ENCODE measurements at places on chromosomes 3 and 15.
A peak's percentile ranks its signal among the peaks of the same experiment; 100 is the strongest.

GRCh38 chr3:45654397-45654944 lies 34.7 kb upstream of the SACM1L start:
- no peaks in the 10 kb centered on the region for H3K27me3 ChIP-seq
- peak overlapping the region; percentile 80 for H3K27ac ChIP-seq
- peaks cover 47% of the 10 kb centered on the region for H3K4me1 ChIP-seq
- no peak for DNase-seq
- no peaks in the 10 kb centered on the region for H3K36me3 ChIP-seq
- peak overlapping the region; percentile 41 for H3K4me3 ChIP-seq

DNA sequence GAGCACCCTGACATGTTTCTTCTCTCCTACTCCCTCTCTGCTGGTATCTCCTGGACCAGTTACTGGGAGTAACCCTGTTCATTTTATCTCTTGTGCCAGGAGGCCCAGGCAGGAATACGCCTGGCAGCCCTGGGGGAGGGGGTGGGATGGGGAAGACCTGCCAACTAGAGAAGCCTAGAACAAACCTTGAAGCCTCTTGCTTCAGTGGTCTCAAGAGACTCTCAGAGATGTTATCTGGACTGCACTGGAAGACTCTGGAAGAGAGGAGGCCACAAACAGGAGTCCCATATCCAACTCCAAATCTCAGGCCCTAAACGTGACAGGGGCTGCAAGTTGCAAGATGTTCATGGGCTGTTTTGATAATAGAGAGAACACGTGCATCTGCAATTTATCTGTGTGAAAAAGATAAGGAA lies at the start of gene EPB42:
Gene EPB42, minus strand, starts transcription at position 28 of the 413 bp plus-strand sequence. CDS start 193 bp downstream, outside the sequence.
- H3K4me3 ChIP-seq: no peak within 1 kb of the TSS
- DNase-seq: no peak
- H3K36me3 ChIP-seq: no peaks in the 10 kb centered on the region
- no peak within 1 kb of the TSS for H3K27ac ChIP-seq

- no peak for DNase-seq
- H3K4me3 ChIP-seq: no peak overlapping the region
- H3K27ac ChIP-seq: no peak overlapping the region
- no peaks in the 10 kb centered on the region for H3K27me3 ChIP-seq
These were observed 496.1 kb upstream of the CCDC54 start for GRCh38 chr3:106881186-106881585.

GRCh38 chr3:112116748-112117186 lies 16.3 kb downstream of the GCSAM start:
- H3K4me1 ChIP-seq: no peaks in the 10 kb centered on the region
- no peaks in the 10 kb centered on the region for H3K27me3 ChIP-seq
- H3K4me3 ChIP-seq: no peak overlapping the region
- no peak for DNase-seq
- no peaks in the 10 kb centered on the region for H3K36me3 ChIP-seq
- no peak overlapping the region for H3K27ac ChIP-seq

- no peaks in the 10 kb centered on the region for H3K4me1 ChIP-seq
- no peaks in the 10 kb centered on the region for H3K36me3 ChIP-seq
- H3K4me3 ChIP-seq: no peak overlapping the region
- no peak overlapping the region for H3K27ac ChIP-seq
These were observed 225.9 kb downstream of the IGSF11 start for GRCh38 chr3:118808723-118809122.

- no peak for DNase-seq
- no peaks in the 10 kb centered on the region for H3K4me1 ChIP-seq
- H3K4me3 ChIP-seq: no peak overlapping the region
- H3K27me3 ChIP-seq: no peaks in the 10 kb centered on the region
These were observed 23.2 kb downstream of the CFAP92 start for GRCh38 chr3:128970740-128971047.

GRCh38 chr15:70048578-70049514 lies 48.9 kb downstream of the TLE3 start:
- no peak overlapping the region for H3K27ac ChIP-seq
- peaks cover 42% of the 10 kb centered on the region for H3K36me3 ChIP-seq
- no peak for DNase-seq
- no peaks in the 10 kb centered on the region for H3K4me1 ChIP-seq
- H3K27me3 ChIP-seq: no peaks in the 10 kb centered on the region

GRCh38 chr3:50525191-50525910 lies 21.9 kb upstream of the CACNA2D2 start:
- H3K27ac ChIP-seq: no peak overlapping the region
- DNase-seq: no peak
- no peaks in the 10 kb centered on the region for H3K36me3 ChIP-seq
- H3K4me3 ChIP-seq: no peak overlapping the region
- no peaks in the 10 kb centered on the region for H3K27me3 ChIP-seq

DNA sequence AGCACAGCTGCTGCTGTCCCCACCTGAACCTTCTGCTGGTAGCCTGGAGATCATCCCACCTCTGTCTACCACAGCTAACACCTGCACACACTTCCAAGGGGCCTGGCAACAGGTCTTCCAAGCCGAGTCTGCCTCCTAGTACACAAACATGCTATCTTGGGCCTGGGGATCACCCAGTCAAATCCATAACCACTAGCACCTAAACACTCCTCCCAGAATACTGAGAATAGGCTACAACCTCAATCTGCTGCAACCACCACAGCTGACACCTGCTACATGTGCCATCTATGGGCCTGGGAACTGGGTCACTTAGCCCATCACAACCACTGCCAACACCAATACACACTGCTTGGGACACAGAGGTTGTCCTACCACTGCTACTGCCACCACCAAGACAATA lies 362.8 kb upstream of the ARPP21 start:
- no peaks in the 10 kb centered on the region for H3K27me3 ChIP-seq
- no peaks in the 10 kb centered on the region for H3K4me1 ChIP-seq
- no peak overlapping the region for H3K27ac ChIP-seq
- no peak overlapping the region for H3K4me3 ChIP-seq
- H3K36me3 ChIP-seq: no peaks in the 10 kb centered on the region

DNA sequence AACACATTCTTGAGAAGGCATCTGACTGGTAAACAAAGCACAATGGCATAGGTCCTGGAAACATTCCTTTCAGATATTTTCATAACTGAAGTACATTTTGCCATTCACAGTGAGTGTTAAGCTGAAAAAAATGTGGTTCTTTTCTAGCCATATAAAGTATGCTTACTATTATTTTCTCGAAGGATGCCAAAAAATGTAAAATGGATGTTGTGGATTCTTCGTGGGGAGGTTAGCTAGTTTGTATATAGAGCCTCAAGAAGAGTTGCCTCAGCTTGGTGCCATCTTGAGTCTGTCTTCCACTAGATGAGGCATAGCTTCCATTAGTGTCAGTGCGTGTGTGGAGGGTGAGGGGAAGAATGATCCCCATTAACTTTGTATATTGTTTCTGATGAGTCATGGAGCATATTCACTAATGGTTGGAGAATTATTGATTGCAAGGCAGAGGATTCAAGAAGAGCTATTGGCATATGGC lies 4.1 kb downstream of the MBNL1 start:
- H3K36me3 ChIP-seq: no peaks in the 10 kb centered on the region
- DNase-seq: no peak
- H3K4me1 ChIP-seq: peaks cover 51% of the 10 kb centered on the region
- H3K4me3 ChIP-seq: peak overlapping the region; percentile 85
- peak overlapping the region; percentile 99 for H3K27ac ChIP-seq
- no peaks in the 10 kb centered on the region for H3K27me3 ChIP-seq

- H3K27me3 ChIP-seq: no peaks in the 10 kb centered on the region
- no peaks in the 10 kb centered on the region for H3K36me3 ChIP-seq
- H3K27ac ChIP-seq: peak overlapping the region; percentile 75
- H3K4me1 ChIP-seq: peaks cover 23% of the 10 kb centered on the region
These were observed 139.6 kb downstream of the CMSS1 start for GRCh38 chr3:99957151-99957796.

DNA sequence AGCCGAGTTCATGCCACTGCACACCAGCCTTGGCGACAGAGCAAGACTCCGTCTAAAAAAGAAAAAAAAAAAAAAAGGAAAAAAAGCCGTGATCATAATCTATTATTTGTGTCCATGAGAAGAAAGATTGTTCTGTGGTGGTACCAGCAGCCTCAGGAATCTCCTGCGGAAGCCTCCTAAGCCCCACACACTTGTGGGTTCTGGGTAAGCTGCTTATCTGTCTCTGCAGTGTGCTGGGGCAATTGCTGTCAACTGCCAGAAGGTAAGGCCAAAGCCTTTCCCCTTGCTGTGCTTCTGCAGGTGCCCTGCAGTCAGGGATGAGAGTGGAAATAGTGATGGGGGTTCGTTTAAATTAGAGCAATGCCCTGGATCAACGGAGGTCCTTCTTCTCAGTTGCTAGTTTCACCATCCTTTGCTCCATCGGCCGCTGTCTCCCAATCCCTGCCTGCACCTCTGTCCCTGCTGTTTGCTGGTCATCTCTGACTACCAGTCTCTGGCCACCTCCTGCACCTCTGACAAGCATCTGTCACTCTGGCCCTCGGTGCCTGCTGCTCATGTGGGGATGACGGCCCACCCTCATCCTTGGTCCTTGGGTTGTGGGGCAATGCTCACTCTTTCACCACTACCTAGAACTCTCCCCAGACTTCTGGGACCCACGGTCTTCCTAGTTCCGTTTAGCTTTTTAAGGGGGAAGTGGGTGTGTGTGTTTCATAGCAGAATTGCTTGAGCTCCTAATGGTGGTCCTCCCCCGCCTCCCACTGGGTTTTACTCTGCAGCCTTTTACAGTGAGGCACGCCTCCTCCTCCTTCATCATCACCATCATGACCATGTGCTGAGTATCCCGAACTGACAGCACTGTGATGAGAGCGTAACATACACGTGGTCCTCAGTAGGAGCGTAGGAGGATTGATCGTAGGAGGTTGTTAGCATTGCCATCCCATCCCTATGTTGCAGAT lies 25.5 kb downstream of the CHRD start:
- no peaks in the 10 kb centered on the region for H3K36me3 ChIP-seq
- H3K4me3 ChIP-seq: no peak overlapping the region
- no peak overlapping the region for H3K27ac ChIP-seq
- no peaks in the 10 kb centered on the region for H3K27me3 ChIP-seq

DNA sequence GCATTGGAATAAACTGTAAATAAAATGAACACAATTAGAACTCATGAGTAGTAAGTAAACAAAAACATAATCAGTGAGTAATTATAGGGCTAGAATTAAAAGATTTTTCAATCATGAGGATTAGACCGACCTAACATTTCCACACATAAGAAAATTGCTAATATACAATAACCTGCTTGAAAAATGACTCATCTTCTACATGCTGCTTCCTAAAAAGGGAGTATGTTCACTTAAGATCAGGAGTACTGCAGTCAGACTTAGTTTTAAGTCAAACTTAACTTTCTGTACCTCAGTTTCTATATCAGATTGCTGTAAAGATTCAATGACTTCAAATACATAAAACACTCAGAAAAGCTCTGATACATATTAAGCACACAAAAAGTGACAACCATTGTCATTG lies 22.6 kb upstream of the NEK10 start:
- no peaks in the 10 kb centered on the region for H3K4me1 ChIP-seq
- no peak for DNase-seq
- H3K4me3 ChIP-seq: no peak overlapping the region
- peaks cover 18% of the 10 kb centered on the region for H3K36me3 ChIP-seq
- H3K27me3 ChIP-seq: no peaks in the 10 kb centered on the region

DNA sequence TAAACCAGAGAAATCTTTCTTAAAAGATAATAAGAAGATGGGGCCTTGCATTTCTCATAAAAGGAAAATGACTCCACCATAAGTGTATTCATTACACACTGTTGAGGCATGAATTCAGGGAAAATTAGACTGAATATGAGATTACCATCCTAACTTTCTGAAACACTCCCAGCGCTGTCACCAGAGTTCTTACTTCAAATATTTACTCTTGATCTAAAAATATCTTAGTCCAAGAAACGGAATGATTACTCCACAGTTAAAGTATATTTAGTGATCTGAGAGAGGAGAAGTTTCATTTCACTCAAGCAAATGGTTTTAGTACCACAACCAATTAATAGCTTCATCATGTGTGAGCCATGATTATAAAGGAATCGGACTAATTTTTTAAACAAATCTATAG lies 300.3 kb downstream of the ZBTB20 start:
- H3K4me3 ChIP-seq: peak overlapping the region; percentile 2
- peak overlapping the region; percentile 55 for H3K27ac ChIP-seq
- DNase-seq: no peak
- H3K36me3 ChIP-seq: no peaks in the 10 kb centered on the region
- H3K4me1 ChIP-seq: peaks cover 33% of the 10 kb centered on the region
- H3K27me3 ChIP-seq: no peaks in the 10 kb centered on the region

DNA sequence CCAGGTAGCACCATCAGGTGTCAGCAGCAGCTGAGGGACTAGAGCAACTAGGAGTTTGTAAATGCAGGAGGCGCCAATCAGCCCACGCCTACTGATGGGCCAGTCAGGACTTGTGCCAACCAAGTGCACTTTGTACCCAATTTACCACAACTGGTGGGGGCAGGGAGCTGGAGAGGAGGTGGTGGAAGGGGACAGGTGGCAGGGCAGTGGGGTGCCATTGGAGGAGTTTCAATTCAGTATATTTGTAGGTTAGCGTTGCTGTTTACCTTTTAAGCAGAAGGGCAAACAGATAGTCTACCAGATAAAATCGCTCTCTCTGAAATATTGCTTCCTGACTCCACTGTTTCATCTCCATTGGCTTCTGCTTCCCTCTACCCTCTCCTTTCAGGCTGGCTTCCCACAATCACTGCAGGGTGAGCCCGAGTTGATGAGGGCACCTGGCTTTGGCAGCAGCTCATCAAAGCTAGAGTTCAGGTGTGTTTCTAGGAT lies 75.7 kb downstream of the TRIM69 start:
- H3K27ac ChIP-seq: no peak overlapping the region

DNA sequence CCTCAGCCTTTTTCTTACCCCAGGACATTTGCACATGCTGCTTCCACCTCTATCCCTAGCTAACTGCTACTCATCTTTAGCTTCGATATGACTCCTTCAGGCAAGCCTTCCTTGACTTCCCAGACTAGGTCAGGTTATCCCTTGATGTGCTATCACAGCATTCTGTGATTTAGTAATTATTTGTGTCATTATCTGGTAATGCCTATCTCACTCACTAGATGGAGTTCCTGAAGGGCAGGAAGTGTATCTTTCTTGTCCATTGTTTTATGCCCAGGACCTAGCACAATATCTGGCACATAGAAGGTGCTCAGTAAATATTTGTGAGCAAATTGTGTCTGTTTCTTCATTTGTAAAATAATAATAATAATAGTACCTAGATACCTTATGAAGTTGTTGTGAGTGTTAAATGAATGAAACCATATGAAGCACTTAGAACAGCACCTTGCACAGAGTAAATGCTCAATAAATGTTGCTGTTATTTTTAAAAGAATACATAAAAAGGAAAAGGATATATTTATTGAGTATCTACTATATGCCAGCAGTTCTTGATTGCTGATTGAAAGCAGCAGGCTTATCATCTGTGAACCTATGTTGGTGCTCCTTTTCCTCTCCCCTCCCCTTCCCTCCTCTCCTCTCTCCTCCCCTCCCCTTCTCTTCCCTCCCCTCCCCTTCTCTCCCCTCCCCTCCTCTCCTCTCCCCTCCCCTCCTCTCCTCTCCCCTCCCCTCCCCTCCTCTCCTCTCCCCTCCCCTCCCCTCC lies 31.5 kb downstream of the SQOR start:
- no peaks in the 10 kb centered on the region for H3K27me3 ChIP-seq
- peaks cover 12% of the 10 kb centered on the region for H3K36me3 ChIP-seq
- H3K4me3 ChIP-seq: no peak overlapping the region

All from thoracic aorta (tissue), 2 donors.